ENCODE measurements at places on chromosomes 1 and 21. TPM values are rescaled to one million over a fixed set of nuclear protein-coding genes. Genes with fewer than 3 reads are reported as not detected.

EDARADD gene
- total RNA-seq, result not detected

C1orf87 gene
- total RNA-seq, result not detected

CLDN14 gene
- total RNA-seq, result 4.2 TPM

KIF26B gene
- total RNA-seq, result 0.32 TPM

SLFNL1 gene
- total RNA-seq, result 0.46 TPM

PLD5 gene
- not detected for total RNA-seq

SYT6 gene
- total RNA-seq, result not detected

DMRTA2 gene
- total RNA-seq, result not detected

C1orf216 gene
- total RNA-seq, result 15.3 TPM

RBP7 gene
- total RNA-seq, result not detected

RAVER2 gene
- 8.7 TPM for total RNA-seq

ADAM30 gene
- total RNA-seq, result not detected

OR2T35 gene
- total RNA-seq, result not detected

CYP4B1 gene
- total RNA-seq, result not detected

SLAMF1 gene
- total RNA-seq, result not detected

CFHR5 gene
- total RNA-seq, result not detected

ADGRL2 gene
- total RNA-seq, result 50.0 TPM

F3 gene
- total RNA-seq, result 2.3 TPM

DPT gene
- total RNA-seq, result not detected

KRTAP19-1 gene
- not detected for total RNA-seq

ENAH gene
- 25.0 TPM for total RNA-seq

KIF2C gene
- total RNA-seq, result 35.3 TPM

SELP gene
- 0.32 TPM for total RNA-seq

TACSTD2 gene
- 0.65 TPM for total RNA-seq

PTPRF gene
- 58.5 TPM for total RNA-seq

OR10J1 gene
- total RNA-seq, result not detected

KRTAP21-3 gene
- total RNA-seq, result not detected

SGIP1 gene
- 49.2 TPM for total RNA-seq

OR2G6 gene
- not detected for total RNA-seq

DSTYK gene
- total RNA-seq, result 16.1 TPM

GPA33 gene
- not detected for total RNA-seq

PRAMEF12 gene
- not detected for total RNA-seq

BRINP3 gene
- total RNA-seq, result not detected

SPATA45 gene
- not detected for total RNA-seq

SIM2 gene
- 0.32 TPM for total RNA-seq

SAMD13 gene
- total RNA-seq, result 3.6 TPM

GJA5 gene
- total RNA-seq, result 162 TPM

CITED4 gene
- total RNA-seq, result 5.5 TPM

FCRL6 gene
- 0.30 TPM for total RNA-seq

LUZP1 gene
- total RNA-seq, result 52.6 TPM

AQP10 gene
- under 0.01 TPM for total RNA-seq

TNFRSF14 gene
- 26.1 TPM for total RNA-seq

SH2D2A gene
- 0.97 TPM for total RNA-seq

RGS18 gene
- total RNA-seq, result not detected

CRNN gene
- total RNA-seq, result not detected

CCNL2 gene
- total RNA-seq, result 111 TPM

LAMB3 gene
- total RNA-seq, result 3.8 TPM

ERG gene
- total RNA-seq, result 44.8 TPM

PTPRC gene
- 0.15 TPM for total RNA-seq

TDRD5 gene
- total RNA-seq, result not detected

ESRRG gene
- total RNA-seq, result not detected

NPHS2 gene
- not detected for total RNA-seq

ITLN2 gene
- not detected for total RNA-seq

SELENBP1 gene
- 18.7 TPM for total RNA-seq
